ENCODE measurements at places on chromosomes 2 and 18. TPM values are rescaled to one million over a fixed set of nuclear protein-coding genes. Genes with fewer than 3 reads are reported as not detected.

The ASB18 gene
- not detected for total RNA-seq

The RSAD2 gene
- total RNA-seq: 1.3 TPM

The IL36RN gene
- total RNA-seq: not detected

The DNAH7 gene
- 5.0 TPM for total RNA-seq

The CRYGC gene
- total RNA-seq: not detected

The ALK gene
- 0.20 TPM for total RNA-seq

The POLR1A gene
- 23.1 TPM for total RNA-seq

The TEKT4 gene
- 0.14 TPM for total RNA-seq

The RNU2-63P gene
- not detected for total RNA-seq

The COL4A3 gene
- total RNA-seq: 16.0 TPM

- no peak for DNase-seq
Observed at GRCh38 chr2:58535182-58535581, 294.1 kb upstream of the FANCL start.

DNA sequence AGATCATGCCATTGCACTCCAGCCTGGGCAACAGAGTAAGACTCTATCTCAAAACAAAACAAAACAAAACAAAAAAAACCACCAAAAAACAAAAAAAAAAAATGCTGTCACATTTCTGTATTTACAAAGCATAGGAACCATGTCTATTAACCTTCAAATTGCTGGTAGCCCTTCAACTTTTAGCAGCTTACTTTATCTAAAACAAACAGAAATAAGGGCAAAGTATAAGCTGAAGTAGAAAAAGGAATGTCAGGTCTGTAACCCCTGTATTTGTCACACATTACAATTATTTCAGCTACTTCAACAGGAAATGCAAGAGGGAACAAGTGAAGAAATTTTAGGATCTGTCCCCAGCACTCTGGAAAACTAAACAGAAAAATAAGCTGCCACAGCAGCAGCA is 25.4 kb downstream of the TYMS start:
- DNase-seq: no peak

DNA sequence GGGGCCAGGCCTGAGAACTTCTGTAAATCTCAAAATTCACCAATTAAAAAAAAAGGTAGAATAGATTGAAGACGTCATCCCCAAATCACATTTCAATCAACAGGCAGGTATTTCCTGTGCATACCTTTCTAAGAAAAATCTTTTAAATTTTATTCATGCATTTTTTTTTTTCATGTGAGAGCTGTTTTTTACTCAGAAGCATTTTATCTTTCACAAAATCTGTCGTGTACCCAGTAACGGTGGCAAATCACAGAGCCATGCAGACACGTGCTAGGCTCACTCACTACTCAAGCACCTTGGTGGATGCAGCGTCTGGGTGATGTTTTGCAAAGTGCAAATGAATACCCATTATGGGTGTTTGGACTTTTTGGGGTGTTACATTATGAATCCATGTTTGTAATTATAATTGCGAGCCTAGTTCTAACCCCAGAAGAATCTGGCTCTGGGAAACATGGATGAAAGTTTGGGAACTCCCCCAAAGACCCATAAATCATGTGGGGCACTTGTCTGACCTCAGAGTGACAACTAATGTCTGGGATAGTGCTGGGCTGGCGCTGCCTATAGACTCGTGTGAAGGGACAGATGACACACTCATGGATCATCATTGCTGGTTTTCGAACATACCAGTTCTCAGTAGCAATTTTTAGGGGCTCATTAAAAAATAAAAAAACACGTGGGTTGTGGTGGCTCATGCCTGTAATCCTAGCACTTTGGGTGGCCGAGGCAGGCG is 335.2 kb downstream of the LPIN1 start:
- DNase-seq: no peak

DNA sequence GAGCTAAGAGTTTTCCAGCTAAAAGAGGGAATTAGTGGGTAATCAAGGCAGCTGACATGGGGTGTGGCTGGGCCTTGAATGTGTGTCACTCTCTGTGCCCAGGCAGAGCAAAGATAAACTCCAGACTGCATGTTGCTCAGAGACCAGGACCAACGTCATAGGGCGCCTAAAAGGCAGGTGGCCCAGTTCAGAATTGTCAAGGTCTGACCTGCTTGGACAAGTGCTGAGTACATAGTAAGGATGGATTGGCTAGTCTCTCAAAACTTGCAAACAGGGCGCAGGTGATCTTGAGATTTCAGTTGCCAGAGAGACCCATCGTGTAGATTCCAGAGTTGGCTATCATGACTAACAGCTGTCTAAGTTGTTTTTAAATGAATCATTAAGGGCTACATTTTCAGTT is 19.0 kb downstream of the CLUL1 start:
- DNase-seq: no peak

DNA sequence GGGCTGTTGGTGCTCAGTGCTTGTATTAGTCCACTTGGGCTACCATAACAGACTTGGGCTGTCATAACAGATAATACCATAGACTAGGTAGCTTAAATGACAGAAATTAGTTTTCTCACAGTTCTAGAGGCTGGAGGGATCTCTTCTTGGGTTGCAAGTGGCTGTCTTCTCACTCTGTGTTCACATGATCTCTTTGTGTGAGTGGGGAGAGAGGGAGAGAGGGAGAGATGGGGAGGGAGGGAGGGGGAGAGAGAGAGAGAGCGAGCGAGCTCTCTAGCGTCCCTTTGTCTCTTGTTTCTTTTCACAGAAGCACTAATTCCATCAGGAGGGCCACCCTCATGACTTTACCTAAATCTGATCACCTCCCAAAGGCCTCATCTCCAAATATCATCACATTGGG is 4.5 kb upstream of the XRCC5 start:
- DNase-seq: no peak

DNA sequence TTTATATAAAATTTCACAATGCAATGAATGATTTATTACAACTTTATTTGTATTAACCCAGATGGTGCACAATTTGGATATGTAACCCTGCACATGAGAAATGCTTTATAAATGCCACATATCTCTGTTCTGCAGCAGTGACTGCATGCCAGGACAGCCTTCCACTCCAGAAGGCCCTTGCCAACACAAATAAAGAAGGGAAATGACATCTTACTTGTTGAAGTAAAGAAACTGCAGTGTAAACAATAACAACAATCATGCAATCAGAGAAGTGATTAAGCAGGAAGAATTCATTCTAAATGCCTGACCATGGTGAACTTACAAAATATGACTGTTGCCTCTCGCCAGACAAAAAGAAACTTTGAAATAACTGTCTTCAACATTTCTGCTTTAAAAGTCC is 129.9 kb upstream of the CHST9 start:
- no peak for DNase-seq

DNA sequence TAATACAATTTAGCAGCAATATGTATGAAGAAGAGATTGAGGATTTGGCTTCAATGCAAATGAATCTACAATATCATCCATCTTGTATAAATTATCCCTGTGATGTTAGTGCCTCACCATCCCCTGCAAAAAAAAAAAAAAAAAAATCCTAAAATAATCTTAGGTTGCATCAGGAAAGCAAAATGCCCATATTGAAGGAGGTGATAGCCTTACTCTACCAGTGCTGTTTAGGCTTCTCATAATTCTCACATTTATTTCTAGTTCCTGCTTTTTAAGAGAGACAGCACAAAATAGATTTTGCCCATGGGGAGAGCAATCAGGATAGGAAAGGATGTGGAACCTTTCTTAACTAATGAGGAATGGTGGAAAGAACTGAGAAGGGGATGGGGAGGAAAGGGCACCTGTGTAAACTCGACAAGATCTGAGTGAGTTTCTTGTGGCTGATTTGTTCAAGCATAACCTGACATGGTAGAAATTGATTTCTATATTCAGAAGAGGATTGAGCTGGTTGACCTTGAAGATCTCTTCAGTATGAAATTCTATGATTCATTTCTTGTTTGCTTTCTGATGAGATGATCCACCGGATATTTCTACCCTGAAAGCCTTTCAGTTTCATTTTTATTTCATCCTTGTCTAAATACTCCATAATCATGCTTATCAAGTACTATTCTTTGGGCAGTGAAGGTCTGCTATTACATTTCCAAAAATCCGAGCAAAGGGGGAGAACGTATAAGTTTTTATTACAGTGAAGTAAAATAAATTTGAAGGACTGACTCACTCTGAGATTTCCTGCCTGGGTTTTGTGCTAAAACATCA is 391.2 kb downstream of the PTPRM start:
- DNase-seq: no peak

DNA sequence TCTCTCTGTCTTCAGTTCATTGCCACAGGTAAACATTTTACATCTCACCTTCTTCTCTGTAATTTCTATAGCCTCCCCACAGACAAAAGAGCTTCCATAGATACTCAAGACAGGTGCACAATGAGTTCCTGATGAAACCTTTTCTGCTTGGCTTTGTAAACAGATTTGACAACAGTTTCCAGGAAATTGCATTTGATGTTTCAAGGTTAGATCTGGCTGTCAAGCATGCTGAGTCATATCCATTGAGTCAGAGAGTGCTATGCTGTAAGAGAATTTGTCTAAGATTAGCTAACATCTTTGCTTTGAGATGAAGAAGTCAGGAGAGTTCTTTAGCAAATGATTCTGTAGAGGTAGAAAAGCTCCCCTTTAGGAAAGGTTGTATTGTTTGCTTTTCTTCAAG is 40.6 kb upstream of the MAP2 start:
- peak; percentile 17 for DNase-seq

DNA sequence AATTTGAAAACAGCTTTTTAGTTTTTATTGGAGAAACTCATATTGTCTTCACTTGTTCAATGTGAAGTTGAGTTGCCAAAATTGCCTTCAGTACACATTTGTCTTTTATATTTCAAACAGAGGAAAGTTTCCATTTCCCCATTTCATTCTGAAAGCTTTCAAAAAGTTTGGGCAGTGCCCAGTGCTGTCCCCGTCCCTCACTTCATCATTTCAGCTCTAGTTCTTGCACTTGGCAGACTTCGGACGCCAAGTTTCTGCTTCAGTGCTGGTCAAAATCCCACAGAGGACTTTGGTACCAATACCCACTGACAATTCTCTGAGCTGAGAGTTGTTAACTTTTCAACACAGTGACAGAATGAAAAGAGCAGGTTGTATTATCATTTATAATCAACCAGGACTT is 43.4 kb upstream of the AQP4 start:
- DNase-seq: no peak

DNA sequence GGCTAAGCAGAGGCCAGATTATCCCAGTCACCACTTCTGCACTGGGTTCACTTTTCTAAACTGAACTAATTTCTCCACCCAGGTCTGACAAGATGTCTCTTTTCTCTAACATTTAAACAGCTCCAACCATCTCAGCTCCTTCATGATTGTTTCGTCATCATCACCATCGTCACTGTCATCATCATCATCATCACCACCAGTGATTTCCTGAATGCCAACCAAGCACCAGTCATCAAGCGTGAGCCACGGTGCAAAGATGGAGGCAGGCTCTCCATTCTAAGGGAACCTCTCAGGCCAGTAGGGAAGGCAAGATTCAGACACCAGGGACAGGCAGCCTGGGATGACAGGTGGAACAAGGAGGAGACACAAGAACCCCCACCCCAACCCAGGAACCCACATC is 25.5 kb upstream of the TMBIM1 start:
- DNase-seq: no peak

DNA sequence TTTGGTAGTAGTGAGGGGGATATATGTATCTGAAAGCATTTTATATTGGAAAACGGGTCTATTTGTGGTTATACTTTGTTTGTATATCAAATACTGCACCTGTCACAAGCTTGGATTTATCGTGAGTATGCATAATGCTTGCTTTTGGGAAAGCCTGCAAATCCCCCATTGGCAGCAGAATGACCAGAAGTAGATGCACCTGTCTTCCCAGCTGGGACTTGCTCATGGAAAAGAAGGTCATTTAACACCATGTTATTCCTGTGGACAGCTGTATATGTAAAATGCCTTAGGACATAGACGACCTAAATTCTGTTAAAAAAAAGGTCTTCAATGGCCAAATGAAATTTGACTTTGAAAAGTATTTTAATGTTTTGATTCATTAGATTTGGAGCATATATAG is 599.4 kb downstream of the XIRP2 start:
- no peak for DNase-seq

- DNase-seq: no peak
Observed at GRCh38 chr2:39304729-39305128, 61.0 kb upstream of the CDKL4 start.

DNA sequence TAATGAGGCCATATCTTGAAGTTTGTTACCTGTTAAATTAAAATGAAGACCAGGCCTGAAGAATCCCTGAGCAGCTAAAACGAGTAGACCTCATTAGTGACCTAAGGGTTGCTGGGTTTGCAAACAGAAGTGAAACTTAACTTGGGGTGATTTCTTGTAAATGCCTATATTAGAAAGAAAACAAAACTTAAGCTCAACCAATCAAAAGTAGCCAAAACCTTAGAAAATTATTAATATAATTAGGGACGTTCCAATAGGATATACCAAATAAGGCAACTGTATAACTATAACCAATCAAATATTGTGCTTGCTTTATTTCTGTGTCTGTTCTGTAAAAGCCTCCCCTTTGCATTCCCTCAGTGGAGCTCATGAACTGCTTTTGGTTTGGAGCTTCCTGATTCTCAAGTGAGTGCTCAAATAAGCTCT is 137.9 kb upstream of the VRK2 start:
- no peak for DNase-seq

DNA sequence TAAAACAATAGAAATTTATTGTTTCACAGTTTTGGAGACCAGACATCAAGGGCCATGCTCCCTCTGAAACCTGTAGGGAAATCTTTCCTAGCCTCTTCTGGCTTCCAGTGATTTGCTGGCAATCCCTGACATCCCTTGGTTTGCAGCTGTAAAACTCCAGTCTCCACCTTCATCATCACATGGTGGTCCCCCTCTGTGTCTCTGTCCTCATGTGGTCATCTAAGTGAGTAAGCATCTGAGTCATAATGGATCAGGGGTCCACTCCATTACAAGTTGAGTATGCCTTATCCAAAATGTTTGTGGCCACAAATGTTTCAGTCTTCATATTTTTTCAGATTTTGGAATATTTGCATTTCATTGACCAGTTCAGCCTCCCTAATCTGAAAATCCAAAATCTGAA is 5.6 kb upstream of the SGPP2 start:
- DNase-seq: no peak

DNA sequence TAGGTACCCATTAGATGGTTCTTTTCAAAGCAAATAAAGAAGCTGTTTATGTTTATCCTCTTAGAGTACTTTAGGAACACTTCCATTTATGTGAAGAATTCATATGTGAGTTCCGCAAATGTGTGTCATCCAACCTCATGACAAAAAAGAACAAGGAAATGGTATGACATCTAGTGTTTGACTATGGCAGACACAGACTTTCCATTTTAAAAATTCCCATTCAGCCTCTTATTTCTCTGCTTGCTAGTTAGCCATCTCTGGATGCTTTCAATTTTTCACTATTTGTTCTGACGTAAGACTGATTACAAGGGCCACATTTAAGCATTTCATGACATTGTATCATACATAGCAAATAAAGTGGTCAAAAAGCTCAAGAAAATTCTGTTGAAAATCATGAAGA is 103.0 kb downstream of the ZAP70 start:
- no peak for DNase-seq

DNA sequence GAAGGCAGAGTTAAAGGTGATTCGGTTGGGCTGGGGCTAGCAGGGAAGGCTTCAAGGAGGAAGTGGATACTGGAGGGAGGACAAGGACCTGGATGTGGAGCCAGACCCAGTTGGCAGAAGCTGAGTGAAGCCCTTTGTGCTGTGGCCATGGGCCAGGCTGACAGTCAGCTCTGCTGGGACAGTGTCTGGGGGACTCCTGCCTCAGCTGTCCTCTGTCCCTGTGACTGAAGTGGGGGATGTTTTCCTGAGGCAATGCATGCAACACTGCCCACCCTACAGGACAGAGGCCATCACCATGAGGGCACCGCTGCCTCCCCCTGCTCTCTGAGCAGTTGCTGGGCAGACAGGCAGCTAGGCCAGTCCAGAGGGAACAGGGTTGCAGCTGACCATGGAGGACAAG is 40.0 kb downstream of the ST8SIA5 start:
- DNase-seq: no peak
